Hippocampal formation (tissue), 2 donors: ENCODE measurements at places on chromosomes 3 and 15.

GRCh38 chr3:114362815-114363214, 69.0 kb downstream of the TIGIT start:
- DNase-seq, result no peak

GRCh38 chr3:175807175-175807574, 948.0 kb downstream of the NAALADL2 start:
- no peak for DNase-seq

- no peak for DNase-seq
These were observed 23.6 kb downstream of the XYLB start for GRCh38 chr3:38370149-38370548.

GRCh38 chr3:160052385-160053047, 63.9 kb downstream of the IL12A start:
- no peak for DNase-seq

DNA sequence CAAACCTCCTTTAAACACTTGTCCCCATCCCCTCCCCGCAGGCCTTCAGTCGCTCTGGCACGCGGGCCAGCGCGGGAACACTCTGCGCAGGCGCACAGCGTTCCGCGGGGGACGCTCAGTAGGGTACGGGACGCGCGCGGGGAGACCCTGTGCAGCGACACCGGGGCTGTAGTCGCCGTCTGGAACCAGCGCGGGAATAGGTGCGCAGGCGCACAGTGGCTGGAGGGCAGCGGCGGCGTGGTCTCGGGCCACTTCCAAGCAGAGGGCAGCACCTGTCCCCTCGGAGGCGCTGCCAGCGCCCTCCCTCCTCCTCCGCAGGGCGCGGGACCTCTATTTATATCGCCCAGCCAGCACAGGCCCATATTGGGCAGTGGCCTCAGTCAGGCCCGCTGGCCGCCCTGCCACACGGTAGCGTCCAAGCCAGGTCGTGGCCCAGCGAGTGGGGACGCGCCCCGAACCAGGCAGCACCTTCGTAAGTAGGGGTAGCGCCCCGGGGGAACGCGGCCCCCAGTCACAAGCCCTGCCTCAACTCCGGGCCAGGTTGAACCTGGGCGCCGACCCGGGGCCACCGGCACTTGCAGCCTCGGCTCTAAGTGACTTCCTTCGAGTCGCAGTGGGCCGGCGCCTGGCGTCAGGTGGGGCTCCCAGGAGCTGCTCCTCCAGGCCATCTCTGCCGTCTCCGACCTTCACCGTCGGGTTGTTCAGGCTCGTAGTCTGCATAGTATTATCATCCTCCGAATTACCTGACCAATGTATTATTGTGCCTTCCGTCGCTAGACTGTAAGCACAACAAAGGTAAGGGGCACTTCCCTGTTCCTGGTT, at the start of gene KBTBD12:
KBTBD12 (plus strand) TSS at position 118 of the 822 bp plus-strand sequence. CDS start 7,830 bp downstream, outside the sequence.
- no peak for DNase-seq

GRCh38 chr3:176785171-176785570, 412.1 kb downstream of the TBL1XR1 start:
- no peak for DNase-seq

DNA sequence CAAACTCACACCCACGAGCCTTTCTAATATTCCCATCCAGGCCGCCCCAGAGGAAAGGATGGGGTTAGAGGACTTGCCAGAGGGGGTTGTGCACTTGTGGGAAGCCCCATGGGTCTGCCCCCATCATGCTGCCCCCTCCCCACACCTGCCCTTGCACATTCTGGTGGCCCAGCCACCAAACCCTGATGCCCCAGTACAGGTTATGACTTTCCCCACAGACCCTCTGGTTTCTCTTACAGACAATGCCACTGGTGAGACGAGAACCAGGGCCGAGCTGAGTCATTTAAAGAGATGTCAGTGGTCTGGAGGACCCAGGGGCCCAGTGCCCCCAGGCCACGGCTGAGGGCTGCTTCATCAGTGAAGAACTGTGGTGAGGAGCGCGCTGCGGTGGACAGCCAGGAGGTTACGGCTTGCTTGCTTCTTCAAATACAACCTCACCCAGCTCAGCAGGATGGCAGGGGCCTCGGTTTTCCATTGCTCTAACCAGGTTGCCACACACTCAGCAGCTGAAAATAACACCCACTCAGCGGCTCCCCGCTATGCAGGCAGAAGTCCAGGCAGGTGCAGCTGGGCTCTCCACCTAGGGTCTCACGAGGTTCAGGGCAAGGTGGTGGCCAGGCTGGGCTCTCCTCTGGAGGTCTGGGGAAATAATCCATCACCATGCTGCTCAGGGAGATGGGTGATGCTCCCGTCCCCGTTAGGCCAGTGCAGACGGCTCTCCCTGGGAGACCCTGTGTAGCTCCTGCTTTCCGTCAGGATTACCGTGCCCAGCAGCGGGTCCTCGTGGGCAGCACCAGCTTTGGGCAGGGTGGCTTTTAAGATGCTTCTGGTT, 13.8 kb upstream of the SNRPA1 start:
- no peak for DNase-seq
